ENCODE measurements at places on chromosomes 1 and 21.
A peak's percentile ranks its signal among the peaks of the same experiment; 100 is the strongest.

DNA sequence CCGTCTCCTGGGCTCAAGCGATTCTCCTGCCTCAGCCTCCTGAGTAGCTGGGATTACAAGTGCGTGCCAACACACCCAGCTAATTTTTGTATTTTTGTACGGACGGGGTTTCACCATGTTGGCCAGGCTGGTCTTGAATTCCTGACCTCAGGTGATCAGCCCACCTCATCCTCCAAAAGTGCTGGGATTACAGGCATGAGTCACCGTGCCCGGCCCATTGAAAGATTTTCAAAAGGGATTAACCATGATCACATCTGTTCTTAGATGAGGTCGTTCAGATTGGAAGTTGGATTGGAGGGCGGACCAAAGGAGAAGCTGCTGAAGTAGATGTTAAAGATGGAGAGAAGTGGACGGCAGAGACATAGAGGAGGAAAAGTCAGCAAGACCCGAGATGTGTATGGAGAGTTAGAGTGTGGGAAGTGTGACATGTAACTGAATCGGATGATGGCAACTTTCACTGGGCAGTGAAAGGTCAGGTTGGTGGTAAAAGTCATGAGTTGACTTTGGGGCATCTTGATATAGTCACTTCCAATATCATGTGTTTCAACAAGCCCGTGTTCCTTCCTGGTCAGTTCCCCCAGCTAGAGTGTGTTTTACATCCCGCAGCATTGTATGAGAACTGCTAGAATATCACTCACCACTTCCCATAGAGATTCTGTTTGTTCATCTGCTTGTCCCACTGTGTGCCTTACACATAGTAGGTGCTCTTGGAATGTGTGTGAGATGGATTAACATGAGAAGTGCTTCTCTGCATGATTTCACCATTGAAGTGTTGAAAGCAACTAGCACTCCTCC is 54.4 kb upstream of the TINAGL1 start:
- no peak for DNase-seq

- no peak for DNase-seq
Measured at GRCh38 chr1:236677641-236678235, 8.6 kb upstream of the ACTN2 start.

GRCh38 chr1:38194472-38194871 is 147.9 kb upstream of the POU3F1 start:
- no peak for DNase-seq

GRCh38 chr1:201282216-201282615 is 1.1 kb upstream of the PKP1 start:
- no peak for DNase-seq

- DNase-seq = peak; percentile 87
Measured at GRCh38 chr21:46559291-46559983, 45.4 kb downstream of the S100B start.

DNA sequence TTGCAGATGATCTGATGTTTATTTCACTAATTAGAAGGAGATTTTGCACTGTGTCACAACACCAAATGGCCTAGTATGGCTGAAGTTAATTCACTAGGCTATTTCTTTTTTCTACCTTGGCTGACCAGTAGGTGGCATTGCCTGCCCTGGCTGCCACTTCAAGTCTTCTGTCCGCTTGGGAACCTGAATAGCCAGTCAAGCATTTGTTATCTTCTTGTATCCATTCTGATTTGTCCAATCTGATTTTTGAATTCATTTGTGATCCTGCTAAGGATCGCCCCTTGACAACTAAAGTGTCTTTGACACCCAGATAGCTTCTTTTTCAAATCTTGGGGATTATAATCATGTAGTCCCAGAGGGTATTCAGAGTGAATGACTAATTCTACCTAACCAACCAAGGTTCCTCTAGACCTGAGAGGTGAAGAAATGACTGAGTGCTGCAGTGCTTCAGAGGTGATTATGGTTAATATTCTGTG is 99.4 kb downstream of the GIPC2 start:
- DNase-seq = no peak

DNA sequence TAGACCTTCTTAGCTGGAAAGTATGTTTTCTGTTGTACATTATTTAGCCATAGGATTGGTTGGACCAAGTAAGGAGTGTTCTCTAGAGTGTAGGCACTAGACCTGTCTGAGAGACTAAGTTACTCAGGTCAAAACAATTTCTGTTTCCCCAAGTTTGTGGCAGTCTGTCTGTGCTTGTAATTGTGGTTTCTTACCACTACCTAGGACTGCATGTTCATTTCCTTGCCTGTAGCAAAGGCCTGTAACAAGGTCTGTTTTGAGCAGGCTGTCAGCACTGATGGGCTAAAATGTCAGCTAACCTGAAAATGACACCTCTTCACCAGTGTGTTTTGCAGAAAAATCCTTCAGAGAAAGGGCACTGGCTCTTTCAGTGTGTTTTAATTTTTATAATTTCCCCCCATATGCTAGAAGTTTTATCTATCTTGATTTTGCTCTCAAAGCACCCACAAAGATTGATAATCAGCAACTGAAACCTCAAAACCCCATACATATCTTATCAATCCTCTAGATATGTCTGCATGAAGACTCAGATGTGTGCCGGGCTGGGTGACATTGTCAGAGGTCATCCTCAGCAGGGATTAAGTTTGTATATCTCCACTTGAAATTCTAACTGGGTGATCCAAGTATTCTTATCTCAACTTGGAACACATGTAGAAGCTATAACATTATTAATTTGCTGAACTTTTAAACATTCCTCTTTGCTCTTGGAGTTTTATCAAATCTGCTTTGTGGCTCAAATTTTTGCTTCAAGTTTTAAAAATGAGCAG is 50.7 kb upstream of the ST6GALNAC3 start:
- DNase-seq = peak; percentile 79

DNA sequence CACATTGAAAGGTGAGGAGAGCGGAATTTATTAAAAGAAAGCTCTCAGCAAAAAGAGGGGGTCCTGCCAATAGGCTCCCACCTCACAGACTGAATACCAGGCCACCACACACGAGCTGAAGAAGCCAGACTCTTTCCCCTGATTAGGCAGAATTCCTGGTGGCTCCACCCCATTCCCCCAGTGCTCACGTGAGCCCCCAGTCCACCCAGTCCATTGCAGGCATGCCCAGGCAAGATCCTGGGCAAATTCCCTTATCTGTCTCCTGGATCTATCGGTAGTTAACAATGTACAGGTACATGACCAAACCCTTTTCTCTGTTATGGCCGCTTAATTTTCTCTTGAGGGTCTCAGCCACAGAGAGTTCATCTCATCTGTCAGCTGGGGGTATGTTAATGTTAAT is 54.6 kb upstream of the BTG3 start:
- no peak for DNase-seq

DNA sequence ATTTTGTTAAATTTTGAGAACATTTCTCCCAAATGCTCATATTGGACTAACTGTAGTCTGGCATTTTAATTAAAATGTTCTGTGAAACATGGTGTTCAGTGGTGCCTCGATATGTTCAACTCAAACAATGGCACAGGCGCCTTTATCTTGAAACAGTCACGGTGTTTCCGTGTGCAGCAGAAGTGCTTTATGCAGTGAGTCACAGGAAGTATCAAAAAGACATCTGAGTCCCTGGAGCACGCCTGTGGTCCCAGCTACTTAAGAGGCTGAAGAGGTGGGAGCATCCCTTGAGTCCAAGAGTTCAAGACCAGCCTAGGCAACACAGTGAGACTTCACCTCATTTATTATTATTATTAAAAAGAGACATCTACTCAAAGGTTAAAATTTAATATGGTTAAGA is 52.2 kb downstream of the GREM2 start:
- no peak for DNase-seq

DNA sequence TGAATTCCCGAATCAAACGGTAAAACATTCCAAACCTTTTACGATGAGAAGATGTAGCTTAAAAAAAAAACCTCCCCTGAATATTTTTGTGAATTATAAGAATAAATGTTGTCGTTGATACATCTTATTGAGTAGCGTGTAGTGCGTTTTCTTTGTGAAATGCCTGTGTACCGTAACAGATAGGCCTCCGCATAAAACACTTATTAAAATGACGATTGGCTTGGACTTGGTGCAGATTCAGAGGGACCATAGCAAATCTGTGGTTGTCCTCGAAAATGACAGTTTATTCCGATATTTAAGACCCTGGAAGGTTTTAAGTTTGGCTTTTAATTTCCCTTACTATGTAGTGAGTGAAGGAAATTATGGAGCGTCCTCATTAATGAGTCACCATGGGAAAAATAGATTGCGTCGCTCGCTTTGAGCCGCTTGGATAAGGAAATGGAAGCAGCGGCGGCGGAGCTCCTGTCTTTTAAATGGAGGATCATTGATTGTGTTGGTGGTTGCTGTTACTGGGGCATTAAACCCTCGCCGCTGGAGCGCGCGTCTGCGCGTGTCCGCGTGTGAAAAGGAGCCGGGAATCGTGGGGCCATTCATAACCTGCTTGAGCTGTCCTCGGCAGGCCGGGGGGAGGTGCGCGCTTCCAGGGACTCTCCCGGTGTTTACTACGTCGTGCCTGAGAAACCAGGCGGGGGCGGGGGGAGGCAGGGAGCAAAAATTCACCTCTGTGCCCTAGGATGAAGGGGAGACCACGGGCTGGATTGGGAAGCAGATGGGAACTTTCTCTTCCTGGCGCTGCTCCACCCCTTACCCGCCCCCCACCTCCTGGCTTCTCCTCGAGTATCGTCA is 1.6 kb downstream of the SPEN start:
- peak; percentile 55 for DNase-seq

- no peak for DNase-seq
Measured at GRCh38 chr21:18663663-18664062, 260.1 kb upstream of the TMPRSS15 start.

- no peak for DNase-seq
Measured at GRCh38 chr21:30958741-30959140, 77.4 kb upstream of the KRTAP11-1 start.

DNA sequence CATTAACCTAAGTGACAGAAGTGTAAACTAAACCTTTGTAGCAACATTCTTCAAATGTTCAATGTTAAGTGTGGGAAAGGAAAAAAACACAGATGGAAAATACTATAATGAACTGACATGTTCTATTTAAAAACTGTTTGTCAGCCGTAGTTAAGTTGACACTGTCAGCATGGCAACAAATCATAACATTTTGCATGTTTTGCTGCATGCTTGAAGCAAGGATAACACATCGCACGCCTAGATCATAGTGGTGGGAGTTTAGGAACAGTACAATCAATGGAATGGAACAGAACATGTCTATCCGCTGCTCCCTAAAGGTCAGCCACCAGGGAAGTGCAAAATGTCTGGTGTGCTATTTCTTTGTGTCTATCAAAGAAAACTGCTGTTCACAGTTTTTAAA is 62.5 kb upstream of the ESRRG start:
- no peak for DNase-seq

DNA sequence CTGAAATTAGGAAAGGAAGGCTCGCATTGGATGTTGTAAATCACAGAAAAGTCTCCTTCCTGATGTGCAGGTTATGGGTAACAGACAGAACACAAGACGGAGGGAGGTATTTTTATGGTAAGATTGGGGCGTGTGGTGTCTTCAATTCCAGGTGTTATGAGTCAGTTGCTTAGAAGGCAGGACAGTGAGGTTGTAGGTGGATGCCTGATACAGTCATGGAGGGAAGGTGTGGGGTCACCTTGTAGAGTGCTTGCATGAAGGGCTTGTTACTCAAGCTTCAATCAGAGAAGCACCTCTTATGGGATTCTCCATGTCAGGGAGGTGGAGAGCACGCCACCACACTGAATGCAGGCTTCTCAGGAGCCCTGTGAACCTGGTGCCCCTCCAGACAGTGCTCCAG is 63.1 kb downstream of the C1orf21 start:
- no peak for DNase-seq
